Kasumi-1 (cell line): ENCODE measurements at places on chromosomes 2 and 18.

DNA sequence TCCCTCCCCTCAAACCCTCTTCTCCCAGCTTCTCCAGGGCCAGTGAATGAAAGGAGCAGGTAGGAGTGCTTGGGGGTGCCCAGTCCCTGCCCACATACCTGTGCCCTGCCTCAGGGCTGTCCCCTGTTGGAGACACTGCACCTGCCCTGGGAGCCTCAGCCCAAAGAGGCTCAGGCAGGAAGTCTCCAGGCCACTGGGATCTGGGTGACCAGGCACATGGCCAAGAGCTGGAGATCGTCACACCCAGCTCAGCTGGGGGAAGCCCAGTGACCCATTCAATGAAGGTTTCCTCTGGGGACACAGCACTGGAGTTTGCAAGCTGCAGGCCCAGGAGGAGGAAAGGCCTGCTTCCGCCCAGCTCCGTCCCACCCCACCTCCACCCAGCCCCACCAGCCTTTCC, 156.4 kb downstream of the ZFP36L2 start:
- DNase-seq: no peak

GRCh38 chr2:42979870-42980763, 187.7 kb upstream of the HAAO start:
- no peak for DNase-seq

DNA sequence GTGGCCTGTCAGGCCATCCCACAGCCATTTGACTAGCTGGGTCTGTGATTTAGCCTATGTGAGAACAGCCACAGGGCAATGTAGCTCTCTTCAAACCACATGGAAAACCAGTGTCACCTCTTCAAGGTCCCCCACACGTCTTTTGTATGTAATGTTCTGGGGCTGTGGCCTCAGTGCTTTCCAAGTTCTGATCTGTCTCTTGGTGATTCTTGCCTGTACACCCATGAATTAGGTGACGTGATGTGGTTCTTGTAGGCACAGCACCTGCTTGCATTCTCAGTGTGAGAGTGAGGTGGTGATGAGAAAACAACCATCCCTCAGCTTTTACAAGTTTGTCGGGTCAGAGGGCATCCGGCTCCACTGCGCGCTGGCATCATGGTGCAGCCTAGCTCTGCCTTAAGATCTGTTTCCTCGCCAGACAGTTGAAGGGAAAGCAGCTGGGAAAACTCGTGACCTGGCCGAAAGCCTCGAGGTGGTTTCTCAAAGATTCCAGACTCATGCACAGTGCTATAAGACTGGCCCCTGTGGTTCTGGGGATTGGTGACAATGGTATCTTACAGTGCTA, 125.8 kb downstream of the TANC1 start:
- no peak for DNase-seq

- DNase-seq: no peak
Measured at GRCh38 chr18:52160636-52161035, 179.4 kb upstream of the DCC start.

DNA sequence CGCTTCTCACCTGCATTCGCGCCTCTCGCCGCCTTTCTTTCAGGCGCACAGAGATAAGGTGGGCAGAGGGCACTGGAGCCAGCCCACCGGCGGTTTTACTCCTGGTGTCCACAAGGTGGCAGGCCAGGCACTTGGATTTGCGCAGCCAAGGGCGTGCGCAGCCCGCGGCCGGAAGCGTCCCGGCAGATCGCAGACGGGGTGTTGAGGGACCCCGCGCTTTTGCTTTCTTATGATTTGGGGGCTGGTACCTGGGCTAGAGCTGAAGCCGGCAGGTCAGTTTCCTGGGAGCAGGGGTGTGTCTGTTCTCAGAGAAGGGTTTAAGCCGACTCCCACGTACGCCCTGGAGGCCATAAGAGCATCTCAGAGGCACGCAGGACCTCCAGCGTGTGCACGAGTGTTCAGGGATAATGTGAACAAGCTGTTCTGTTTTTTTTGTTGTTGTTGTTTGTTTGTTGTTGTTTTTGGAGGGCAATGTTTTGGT, 305.6 kb upstream of the CXCR4 start:
- DNase-seq: peak; percentile 85

- no peak for DNase-seq
Measured at GRCh38 chr2:166011660-166012059, 58.1 kb upstream of the TTC21B start.

DNA sequence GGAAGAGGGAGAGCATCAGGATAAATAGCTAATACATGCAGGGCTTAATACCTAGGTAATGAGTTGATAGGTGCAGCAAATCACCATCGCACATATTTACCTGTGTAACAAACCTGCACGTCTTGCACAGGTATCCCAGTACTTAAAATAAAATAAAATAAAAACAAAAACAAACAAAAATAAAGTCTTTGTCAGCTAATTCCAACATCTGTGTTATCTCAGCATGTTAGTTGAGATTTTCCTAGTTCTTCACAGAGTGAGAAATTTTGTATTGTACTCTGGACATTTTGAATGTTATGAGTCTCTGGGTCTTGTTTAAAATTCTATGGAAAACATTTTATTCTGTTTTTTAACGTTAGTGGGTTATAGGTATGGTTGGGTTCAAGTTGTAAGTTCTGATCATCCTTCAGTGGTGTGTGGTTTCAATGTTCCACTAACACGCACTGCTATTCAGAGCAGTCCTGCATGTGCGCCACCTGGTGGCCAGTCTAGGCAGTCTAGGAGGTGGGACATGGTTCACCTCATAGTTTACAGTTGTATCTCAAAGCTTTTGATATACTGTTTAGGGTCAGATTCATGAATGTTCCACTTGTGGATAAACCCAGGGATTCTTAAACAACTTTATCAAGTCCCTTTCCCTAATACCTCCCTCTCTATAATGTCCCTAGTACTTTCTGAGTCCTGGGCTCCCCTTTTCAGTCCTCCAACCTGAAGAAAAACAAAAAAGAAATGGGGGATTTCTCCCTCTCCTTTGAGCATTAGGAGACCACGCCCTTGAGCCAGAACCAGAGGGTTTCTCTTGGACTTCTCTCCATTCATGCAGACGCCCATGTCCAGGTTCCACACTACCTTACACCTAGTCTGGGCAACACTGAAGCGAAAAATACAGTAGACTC, 213.4 kb upstream of the GATA6 start:
- peak; percentile 63 for DNase-seq

DNA sequence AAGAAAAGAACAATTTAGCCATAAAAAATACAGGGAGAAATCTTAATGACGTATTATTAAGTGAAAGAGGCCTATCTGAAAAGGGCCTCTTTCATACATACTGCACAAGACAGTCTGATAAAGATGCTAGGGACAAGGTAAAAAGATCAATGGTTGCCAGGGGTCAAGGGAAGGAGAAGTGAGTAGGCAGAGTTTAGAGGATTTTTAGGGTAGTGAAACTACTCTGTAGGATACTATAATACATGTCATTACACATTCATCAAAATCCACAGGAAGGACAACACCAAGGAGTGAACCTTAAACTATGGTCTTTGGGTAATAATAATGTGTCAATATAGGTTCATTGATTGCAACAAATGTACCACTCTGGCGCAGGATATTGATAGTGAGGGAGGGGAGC, 289.3 kb downstream of the FSIP2 start:
- DNase-seq: no peak

- no peak for DNase-seq
Measured at GRCh38 chr18:8799001-8799400, 93.6 kb downstream of the MTCL1 start.

DNA sequence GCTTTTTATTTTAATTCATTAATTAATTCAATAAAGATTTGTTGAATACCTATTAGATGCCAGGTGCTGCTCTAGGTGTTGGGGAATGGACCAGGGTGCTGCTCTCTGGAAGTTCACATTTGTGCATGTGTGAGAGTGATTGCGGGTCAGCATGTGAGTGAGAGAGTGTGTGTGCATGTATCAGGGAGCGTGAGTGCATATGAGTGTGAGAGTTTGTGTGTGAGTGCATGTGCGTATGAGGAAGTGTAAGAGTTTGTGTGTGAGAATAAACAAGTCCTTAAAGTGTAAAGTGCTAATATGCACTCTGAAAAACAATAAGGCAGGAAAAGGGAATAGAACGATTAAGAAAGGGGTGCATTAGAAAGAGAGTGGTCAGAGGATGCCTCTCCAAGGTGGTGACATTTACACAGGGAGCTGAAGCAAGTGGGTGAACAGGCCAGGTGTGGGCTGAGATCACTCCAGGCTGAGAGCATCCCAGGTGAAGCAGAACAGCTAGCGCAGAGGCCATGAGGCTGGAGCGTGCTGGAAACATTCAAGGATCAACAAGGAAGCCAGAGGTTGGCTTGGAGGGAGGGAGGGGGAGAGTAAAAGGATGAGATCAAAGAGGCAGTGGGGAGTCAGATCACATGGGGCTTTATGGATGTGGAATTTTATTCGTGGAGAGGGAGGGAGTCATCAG, 50.5 kb upstream of the SLC1A4 start:
- DNase-seq: no peak

- no peak for DNase-seq
Measured at GRCh38 chr2:74646834-74647482, 1.2 kb downstream of the M1AP start.

- no peak for DNase-seq
Measured at GRCh38 chr2:179951680-179952079, 55.4 kb downstream of the CWC22 start.

DNA sequence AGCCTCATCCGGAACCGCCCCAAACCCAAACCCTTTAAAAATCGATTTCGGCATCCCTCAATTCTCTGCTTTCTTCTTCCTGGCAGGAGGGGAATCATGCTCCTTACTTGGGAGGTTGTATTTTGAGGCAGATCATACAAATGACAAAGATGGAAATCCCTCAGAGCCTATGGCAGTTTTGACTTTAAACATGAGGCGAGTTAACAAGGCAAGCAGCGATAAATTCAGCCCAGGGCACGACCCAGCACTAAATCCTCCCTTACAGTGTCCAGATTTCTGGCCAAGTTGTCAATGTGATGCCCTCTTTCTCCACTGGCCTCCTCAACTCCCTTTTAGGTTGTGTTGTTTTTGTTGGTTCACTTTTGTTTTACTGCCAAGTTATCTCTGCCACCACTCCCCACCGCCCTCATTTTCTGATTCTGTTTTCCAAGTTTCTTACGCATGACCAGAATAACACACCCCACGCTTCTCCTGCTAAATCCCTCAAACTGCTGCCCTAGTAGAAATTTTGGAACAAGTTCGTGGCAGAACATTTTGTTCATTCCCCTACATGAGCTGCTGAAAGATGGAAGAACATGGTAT, 68.3 kb downstream of the CTAGE1 start:
- no peak for DNase-seq

- peak; percentile 36 for DNase-seq
Measured at GRCh38 chr2:128531856-128532255, 213.2 kb upstream of the HS6ST1 start.

DNA sequence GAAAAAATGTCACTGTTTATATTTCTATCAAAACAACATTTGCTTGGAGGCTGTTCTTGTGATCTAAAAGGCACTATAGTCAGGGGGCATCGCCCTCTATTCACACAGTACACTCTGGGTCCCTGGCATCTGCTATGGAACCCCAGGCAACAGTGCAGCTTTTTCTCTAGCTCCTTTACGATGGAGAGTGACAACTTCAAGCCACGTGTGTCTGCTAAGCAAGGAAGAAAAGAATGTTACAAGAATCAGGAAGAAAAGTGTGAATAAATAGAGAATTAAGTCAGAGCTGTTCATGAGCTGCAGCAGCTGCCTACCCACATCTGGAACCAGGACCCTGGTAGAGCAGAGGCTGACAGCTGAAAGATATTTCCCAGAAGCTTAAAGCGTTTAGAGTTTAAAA, 11.2 kb downstream of the RND3 start:
- DNase-seq: no peak

DNA sequence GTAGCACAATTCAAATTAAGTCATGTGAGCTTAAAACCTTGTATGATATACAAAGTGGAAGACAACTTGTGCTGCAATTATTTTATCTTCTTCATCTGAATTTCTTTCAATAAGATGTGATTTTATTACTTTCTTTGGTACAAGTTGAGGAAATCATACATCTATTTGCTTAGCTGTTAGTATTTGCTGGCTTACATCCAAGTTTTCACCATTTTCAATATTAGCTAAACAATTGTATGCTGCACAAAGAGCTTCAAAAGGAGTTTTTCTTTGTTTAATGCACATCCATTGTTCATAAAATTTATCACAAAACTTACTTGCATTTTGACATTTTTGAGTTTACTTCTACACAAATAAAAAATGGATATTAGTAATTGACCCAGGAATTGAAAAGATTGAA, 40.9 kb downstream of the SCN9A start:
- no peak for DNase-seq

DNA sequence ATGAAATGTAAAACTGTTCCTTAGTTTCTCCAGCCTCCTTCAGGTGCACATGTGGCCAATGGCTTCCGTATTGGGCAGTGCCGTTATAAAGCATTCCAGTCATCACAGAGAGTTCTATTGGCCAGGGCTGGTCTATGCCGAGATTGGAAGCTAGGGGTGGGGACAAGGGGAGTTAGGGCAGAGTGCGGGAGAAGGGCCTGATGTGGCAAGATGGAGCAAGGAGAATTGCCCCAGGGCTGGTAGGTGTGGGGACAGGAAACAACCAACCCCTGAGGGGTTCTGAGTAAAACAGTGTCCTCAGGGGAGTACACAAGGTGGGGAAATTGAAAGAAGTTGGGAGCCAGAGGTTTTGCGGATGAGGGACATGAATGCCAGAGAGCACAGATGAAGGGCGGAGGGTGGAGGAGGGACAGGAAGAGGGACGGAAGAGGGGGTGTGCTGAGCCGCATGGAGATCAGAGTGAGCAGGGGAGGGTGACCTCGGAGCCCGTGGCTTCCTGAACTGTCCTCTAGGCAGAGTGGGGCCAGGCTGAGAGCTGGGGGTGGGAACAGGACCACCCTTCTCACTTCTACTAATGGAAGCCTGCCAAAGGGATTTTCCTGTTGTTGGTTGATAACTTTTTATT, 9.1 kb upstream of the ATP6V1C2 start:
- DNase-seq: no peak

DNA sequence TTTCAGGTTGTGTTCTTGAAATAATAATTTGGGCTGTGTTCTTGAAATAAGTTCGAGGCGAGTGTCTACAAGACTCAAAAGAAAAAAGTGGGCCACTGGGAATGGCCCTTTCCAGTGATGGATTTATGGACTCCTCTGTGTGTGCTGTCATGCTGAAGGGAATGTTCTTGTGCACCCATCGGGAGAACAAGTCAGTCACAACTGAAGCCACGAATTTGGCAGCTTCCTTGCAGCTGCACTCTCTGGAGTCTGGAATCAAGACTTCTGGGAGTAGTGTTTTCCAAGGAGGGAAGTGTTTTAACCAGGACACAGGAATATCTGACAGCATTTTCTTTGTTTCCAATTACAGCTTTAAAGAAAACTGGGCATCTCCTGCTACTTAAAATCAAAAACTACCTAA, 620 bp downstream of the SLC14A1 start:
- no peak for DNase-seq

- DNase-seq: no peak
Measured at GRCh38 chr2:20180676-20181648, 44.0 kb downstream of the SDC1 start.
